ENCODE measurements at places on chromosomes 2 and 18.

DNA sequence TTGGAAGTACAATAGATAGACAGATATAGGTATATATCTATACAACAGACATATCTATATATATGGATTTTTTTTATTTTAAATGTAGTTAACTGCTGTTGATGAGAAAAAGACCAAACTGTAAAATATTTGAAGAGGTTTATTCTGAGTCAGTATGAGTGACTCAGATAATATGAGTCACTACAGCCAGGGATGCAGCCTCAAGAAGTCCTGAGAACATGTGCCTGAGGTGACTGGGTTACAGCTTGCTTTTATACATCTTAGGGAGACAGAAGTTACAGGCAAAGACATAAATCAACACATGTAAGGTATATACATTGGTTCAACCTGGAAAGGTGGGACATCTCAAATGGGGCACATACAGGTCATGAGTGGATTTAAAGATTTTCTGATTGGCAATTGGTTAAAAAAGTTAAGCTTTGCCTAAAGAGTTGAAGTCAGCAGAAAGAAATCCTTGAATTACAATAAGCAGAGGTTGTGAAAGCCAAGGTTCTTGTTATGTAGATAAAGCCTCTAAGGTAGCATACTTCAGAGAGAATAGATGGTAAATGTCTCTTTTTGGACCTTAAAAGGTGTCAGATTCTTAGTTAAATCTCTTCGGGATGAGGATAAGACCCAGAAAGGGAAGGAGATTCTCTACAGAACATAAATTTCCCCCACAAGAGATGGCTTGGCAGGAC lies 149.9 kb downstream of the RBM43 start:
- DNase-seq: no peak

GRCh38 chr18:37162551-37162950 lies 333.6 kb downstream of the KIAA1328 start:
- DNase-seq: no peak

GRCh38 chr18:74274700-74275099 lies 17.1 kb downstream of the CYB5A start:
- DNase-seq: no peak

DNA sequence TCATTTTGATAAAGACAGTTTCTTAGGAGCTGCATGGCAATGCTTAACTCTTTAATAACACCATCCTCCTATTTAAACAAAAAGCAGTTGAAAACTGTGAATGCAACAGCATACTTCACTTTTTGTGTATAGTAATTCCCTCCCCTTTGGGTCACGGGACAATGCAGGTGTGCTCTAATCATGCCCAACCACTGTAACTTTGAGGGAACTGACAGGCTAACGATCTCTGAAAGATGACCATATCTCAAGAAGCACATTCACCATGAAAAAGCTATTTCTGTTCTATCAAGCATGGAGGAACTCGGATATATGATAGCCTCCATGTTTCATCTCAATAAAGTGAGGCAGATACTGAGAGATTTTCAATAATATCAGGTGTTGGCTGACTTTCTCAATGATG lies 81.1 kb upstream of the CD226 start:
- DNase-seq: no peak

GRCh38 chr2:171410624-171411023 lies 23.2 kb downstream of the METTL8 start:
- DNase-seq: no peak

DNA sequence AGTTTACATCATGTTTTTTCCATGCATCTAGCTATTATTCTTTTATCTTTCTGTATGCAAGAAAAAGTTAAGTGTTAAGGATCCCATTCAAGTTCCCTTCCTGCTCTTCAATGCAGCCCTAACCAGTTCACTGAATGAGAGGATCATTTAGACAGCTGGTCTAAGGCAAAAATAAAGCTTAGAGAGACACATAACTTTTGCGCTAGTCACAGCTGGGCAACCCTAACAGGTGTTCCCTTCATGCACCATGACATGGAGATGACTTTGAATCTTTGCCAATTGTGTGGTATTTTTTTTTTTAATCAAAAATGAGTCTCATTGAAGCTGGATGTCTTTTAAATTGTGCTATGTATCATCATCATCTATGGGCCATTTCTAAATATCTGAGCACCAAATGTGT lies 393.8 kb upstream of the CYRIA start:
- DNase-seq: no peak

DNA sequence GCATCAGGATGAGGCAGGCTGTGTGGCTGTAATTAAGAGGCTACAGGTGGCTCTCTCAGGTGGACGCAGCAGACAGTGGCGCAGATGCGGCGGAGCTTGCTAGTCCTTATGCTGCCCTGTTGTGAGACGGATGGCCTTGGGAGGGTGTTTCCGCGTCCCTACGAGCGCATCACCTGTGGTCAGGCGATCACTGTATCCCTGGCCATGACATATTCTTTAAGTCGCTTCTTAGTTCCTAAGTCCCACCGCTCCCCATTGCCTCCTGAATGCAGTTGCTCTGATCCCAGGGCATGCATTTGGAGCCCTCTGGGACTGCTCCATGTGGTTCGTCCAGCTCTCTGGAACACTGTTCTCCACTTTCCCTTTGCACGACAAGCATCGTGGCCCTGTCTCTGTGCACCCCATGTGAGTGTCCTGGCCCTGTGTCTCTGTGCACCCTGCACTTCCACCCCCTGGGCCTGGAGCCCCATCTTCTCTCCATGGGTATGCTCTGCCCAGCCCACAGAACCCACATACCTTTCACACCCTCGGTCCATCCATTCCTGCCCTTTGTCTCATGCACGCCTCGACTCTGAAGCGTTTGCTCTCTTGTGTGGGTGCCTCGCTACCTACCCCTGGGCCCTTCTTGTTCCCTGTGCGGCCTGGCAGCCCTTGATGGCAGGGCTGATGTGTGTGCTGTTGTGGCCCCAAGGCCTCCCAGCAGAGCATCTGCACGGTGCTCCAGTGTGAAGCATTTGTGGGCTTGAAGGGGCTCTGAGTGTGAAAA lies 74.4 kb downstream of the SH3RF3 start:
- no peak for DNase-seq

- DNase-seq: no peak
These were observed 35.3 kb downstream of the PDIA6 start for GRCh38 chr2:10777111-10777841.

DNA sequence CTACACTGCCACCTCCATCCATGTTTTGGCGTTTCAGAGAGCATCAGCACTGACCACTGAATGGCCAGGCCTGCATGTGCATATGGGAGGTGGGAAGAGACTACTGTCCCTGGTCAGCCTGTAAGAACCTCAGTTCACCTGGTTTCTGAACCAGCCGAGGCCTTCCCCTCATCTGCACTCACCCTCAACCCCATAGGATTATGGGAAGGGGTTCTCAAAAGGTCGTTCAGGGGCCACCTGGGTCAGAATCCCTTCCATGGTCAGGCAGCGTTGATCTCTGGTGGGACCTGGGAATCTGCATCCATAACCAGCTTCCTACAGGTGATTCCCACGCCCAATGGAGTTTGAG lies 36.7 kb downstream of the TET3 start:
- DNase-seq: no peak

DNA sequence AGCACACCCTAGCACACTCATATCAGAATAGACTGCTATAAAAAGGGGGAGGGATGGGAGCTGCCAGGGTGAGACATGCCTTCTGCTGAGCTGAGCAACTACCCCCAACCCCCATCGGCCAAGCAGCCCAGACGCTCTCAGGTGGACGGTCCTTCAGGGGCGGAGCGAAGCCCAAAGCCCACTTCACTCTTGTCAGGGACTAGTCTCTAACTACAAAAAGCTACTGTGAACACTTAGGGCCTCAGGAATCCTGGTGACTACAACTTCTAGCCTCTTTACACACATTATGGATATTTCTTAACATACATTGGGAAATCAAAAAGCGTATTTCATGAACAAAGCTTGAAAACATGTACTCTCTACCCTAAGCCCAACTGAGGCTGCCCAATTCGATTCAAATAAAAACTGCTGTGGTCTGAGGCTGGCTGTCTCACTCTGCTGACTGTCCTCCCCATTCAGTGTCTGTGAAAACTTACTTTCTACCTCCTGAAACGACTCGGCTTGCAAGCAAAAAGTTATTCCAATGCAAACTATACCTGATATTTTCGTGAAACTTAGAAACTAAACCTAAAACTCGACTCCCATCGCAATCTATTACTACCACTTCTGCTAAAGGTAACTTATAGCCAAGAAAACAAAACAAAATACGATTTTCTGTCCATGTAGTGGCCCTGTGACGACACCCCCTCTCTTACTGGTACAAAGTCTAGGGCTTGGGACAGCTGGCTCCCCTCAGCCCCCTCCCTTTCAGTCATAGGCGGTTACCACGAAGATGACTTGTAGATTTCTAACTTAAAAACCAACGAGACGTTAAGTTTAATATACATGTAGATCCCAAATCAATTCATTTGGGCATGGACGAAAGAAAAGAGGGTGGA lies 1.2 kb downstream of the SERTAD2 start:
- no peak for DNase-seq

- DNase-seq: no peak
These were observed 61.5 kb upstream of the FAM98A start for GRCh38 chr2:33660416-33661123.

GRCh38 chr2:231411237-231411636 lies 15.7 kb downstream of the B3GNT7 start:
- no peak for DNase-seq

DNA sequence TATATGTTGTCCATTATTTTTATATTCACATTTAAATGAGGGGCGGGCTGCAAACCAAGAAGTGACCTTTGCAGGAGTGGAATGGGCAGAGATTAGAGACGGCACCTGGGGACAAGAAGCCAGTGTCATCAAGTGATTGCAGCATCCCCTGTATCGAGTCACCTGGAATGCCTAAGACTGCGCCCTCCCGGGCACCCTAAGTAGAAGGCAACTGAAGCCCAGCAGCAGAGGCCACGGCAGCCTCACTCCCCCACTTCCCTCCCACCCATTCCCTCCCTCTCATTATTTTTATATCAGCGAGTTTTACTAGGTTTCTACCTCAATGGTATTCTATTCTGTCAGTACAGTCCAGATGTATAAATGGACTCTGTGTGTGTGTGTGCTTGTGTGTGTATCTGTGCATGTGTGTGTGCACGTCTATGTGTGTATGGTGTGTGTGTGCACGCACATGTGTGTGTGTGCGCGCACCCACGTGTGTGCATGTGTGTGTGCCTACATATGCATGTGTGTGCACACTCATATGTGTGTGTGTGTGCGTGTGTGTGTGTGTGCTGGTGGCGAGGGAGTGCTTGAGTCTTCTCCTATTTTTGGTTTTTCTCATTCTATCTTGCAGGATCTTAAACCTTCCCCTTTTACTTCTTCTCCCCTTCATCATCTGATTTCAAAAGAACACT lies 106.8 kb upstream of the SLC66A3 start:
- no peak for DNase-seq

DNA sequence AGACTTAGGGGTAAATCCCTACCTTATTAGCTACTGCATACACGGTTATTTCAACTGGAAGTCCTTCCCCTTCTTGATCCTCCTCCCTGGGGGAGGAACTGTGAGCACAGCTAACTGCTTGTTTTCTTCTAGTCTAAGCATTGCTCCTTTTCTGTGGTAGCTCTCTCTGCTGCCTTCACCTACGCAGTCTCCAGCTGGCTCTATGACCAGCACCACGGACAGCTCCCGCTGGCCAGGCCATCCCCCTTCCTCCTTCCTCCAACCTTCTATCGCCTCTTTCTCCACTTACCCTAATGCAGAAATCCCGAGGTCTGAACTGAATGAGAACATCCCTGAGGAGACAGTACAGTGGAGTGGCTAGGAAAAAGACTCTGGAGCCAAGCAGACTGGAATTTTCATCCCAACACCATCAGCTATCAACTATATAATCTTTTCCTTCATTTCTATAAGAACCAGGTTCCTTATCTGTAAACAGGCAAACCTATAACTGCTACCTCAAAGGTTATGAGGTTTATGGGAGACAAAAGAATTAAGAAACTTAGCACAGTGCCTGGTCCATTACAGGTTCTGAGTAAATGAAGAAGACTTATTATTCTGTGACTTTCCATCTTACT lies 4.7 kb upstream of the CFAP65 start:
- no peak for DNase-seq

DNA sequence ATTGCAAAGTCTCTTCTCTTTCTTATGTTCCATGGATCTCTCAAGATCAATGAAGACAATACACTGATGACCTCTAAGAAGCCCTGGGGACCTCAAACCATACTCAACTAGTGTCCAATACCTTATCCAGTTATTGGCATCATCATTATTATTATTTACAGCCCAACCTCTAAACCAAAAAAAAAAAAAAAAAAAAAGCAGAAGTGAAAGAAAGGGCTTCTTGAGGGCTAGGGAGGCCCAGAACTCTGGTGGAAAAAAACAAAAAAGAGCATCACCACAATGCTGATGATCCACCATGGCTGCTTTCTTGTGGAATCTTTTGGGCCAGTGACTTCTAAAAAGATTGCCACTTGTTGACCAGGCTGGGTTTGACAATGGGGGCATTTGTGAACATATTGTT lies 324.9 kb downstream of the LPIN1 start:
- DNase-seq: no peak

DNA sequence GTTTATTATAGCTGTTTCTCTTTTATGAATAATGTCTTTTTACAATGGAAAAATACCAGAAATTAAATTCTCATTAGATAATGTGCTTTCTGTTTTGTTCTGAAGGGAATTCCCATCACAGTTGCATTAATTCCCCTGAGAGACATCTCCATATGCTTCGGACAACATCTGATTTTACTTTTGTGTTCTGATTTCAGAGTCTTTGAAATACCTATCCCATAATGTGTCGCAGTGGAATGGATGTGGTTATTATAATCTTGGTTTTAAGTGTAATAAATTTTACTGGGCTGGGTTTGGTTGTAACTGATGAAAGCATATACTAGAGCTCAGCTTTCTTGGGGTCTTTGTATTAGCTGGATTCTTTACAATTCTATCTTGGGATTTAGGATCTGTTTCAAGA lies 12.5 kb downstream of the SPTBN1 start:
- no peak for DNase-seq

GRCh38 chr2:43273529-43273928 lies 47.1 kb upstream of the ZFP36L2 start:
- no peak for DNase-seq

DNA sequence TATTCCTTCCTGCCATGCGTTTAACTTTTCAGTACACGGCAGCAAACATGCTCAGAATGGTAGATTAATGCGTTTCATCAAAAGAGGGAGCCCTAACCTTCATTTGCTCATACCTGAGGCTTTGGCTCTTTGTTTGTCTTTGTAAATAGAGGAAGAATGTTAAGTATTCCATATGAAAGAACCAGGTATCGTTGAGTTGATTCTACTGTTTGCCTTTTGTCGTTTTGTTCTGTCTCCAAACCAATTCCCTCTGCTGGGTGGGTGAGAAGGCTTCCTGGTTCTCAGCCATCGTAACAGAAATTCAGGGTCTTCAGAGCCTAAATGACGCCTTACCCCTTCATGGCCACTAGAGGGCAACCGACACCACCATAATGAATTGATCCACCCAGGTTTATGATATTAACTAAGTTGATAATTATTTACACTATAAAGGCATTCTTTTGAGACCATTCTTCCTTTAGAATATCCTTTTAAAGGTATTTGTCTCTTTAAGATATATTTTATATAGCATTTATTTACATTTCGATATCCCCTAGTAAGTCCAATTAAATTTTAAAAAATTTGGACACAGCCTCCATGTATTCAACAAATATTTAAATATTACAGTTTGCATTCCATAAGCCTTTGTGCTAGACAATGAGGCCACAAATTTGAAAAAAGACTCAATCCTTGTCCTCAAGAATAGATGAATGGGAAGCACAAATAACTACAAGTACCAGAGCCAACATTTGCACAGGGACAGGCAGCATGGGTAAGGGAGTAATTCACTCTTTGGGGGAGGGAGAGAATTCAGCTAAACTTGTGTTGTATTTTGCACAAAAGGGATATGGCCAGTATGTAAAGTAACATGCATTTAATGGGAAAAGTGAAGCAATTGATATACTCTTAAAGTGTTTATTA lies 48.1 kb downstream of the TIMM21 start:
- peak; percentile 53 for DNase-seq
